NCI-H460 (cell line): ENCODE measurements at places on chromosomes 4 and X. TPM values are rescaled to one million over a fixed set of nuclear protein-coding genes. Genes with fewer than 3 reads are reported as not detected.

The NLRP2B gene
- not detected in 2 replicates for total RNA-seq

The S100P gene
- 169 and 210 TPM in 2 replicates for total RNA-seq

The PDGFC gene
- total RNA-seq, result 17.6 and 20.2 TPM in 2 replicates

The SPANXB1 gene
- total RNA-seq, result not detected in 2 replicates

The TLR8 gene
- not detected in 2 replicates for total RNA-seq

The CXCL6 gene
- not detected in 2 replicates for total RNA-seq

The INTU gene
- total RNA-seq, result 3.2 and 3.4 TPM in 2 replicates

The STK26 gene
- total RNA-seq, result 70.5 and 71.2 TPM in 2 replicates

The INTS6L gene
- total RNA-seq, result 6.5 and 7.4 TPM in 2 replicates

The SPATA18 gene
- 4.1 and 5.7 TPM in 2 replicates for total RNA-seq

The ARR3 gene
- not detected in 2 replicates for total RNA-seq

The CFAP299 gene
- not detected in 2 replicates for total RNA-seq

The RNF175 gene
- not detected in 2 replicates for total RNA-seq

The PDCL2 gene
- total RNA-seq, result not detected in 2 replicates

The TADA2B gene
- total RNA-seq, result 4.6 and 5.8 TPM in 2 replicates

The DDX60 gene
- total RNA-seq, result 4.1 and 5.3 TPM in 2 replicates

The SLC25A53 gene
- 7.4 and 8.1 TPM in 2 replicates for total RNA-seq

The XAGE1A gene
- total RNA-seq, result 0.25 TPM in 1 of 2 replicates, not detected in the other
